ENCODE measurements at places on chromosomes 7 and 10.
A peak's percentile ranks its signal among the peaks of the same experiment; 100 is the strongest.

GRCh38 chr7:131690441-131690840 lies 134.0 kb upstream of the PODXL start:
- DNase-seq: no peak

DNA sequence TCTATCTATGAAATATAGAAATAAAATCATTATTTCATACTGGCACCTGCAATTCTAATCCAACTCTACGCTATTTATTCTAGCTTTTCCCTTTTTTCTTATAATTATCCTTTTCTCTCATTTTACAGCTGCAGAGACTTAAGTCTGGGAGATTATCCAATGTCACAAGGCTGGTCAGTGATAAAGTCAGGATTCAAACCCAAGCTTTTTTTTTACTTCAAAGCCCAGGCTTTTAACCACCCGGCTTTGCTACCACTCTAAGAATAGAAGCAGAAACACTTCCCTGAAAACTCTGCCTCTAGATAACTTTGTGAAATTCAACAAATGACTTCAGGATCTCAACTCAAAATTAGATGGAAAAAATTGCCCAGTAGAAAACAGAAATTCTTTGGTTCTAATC lies 552.5 kb downstream of the IPMK start:
- no peak for DNase-seq

- DNase-seq: peak; percentile 3
Observed at GRCh38 chr7:79240413-79240812, 213.1 kb downstream of the MAGI2 start.

GRCh38 chr7:23075571-23075970 lies 30.0 kb upstream of the KLHL7 start:
- no peak for DNase-seq

- no peak for DNase-seq
Observed at GRCh38 chr10:1374511-1375345, 318.5 kb downstream of the WDR37 start.

GRCh38 chr10:72218325-72218724 lies 2.2 kb upstream of the ASCC1 start:
- no peak for DNase-seq

DNA sequence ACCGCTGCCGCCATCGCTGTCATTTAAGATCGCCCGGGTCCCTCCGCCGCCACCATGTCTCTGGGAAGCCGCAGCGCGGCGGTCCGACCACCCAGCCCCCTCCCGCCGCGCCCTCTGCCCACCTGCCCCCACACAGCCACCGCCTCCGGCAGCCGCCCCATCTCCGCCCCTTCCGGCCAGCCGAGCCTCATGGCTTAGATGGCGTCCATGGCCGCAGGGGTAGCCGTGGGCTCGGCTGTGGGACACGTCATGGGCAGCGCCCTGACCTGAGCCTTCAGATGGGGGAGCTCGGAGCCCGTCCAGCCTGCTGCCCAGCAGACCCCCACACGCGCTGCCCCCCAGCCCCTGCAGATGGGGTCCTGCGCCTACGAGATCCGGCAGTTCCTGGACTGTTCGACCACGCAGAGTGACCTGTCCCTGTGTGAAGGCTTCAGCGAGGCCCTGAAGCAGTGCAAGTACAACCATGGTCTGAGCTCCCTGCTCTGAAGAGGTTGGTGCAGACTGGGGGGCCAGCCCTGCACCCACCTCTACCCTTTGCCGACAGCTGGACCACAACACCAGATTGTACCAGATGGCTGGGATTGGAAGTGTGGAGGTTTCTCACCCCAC lies 38.0 kb upstream of the TARP start:
- no peak for DNase-seq

- no peak for DNase-seq
Observed at GRCh38 chr7:138002828-138003189, 923 bp upstream of the CREB3L2 start.

- no peak for DNase-seq
Observed at GRCh38 chr10:21700474-21700873, 166.4 kb downstream of the MLLT10 start.

DNA sequence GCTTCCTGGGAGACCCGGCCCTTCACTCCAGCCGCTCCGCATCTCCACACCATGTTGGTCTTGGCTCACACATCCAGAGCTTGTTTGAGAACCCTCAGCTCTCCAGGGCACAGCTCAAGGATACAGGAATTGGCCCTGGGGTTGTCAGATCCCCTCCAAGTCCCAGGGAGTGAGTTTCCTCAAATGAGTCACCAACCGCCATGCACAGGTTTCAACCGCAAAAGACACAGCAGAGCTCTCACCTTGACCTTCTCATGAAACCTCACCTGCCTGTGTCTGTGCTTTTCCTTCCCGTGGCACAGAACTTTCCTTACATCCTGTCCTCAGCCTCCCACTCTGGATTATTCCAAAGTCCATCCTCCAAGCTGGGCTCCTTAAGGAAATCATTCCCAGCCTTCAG lies 20.6 kb downstream of the AZGP1 start:
- DNase-seq: no peak

- DNase-seq: no peak
Observed at GRCh38 chr7:26265065-26265464, 26.6 kb upstream of the SNX10 start.

GRCh38 chr10:5416981-5417380 lies 4.6 kb downstream of the NET1 start:
- DNase-seq: no peak

DNA sequence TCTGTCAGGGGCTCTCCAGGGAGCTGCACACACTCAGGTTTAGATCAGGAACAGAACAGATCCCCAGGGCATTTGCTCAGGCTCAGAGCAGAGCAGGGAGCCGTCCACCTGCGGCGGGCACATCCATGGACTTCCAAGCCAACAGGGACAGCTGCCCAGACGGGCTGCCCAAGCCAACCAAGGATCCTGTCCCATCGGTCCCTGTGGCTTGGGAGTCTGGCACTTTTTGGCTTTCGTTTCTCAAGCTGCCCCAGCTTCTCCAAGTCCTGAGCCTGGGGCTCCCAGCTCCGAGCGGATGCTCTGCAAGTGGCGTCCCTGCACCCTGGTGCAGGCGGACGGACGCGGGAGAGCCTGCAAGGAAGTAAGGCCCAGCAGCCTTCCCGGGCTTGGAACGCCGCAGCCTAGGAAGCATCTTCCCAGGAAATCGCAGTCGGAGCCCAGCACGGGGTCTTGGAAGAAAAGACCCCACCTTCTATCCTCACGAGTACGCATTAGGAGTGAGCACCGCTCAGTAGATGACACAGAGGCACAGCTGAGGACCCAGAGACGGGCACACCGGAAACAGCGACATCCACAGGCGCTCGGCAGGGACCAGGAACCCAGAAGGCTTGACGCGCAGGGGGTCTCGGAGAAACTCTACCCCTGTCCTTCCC lies 6.0 kb downstream of the GPR146 start:
- DNase-seq: no peak

DNA sequence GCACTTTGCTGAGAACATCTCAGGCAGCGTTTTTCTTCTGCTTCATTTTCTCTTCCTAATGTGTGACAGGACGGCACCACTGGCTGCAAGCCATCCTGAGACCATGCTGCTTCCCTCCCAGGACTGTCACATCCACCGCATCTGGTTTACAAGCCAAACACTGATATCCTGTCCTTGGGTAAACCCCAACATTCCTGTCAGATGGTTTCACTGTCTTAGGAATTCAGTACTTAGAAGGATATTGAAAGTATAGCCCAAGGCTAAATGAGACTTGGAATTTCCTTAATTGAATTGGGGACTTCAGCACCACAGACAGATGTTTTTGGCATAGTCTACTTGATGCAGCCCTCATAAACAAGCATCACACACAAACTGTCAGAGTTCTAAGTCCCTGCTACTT lies 74.2 kb upstream of the PLXNA4 start:
- peak; percentile 91 for DNase-seq

GRCh38 chr7:122618585-122619189 lies 80.2 kb downstream of the RNF133 start:
- DNase-seq: no peak

DNA sequence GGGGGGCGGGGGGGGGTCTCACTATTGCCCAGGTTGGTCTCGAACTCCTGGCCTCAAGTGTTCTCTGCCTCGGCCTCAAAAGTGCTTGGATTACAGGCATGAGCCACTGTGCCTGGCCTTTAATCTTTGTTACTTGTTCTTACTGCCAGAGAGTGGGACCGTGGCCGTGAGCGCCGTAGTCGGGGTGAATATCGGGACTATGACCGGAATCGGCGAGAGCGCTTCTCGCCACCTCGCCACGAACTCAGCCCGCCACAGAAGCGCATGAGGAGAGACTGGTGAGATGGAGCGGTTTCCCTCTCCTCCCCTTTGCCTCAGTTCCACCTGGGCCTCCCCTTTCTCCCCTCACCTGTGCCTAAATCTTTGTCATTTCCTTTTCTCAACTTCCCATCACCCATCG lies 6.2 kb downstream of the SRRT start:
- no peak for DNase-seq

GRCh38 chr7:128299109-128299607 lies 44.5 kb downstream of the RBM28 start:
- DNase-seq: no peak

- no peak for DNase-seq
Observed at GRCh38 chr7:100641463-100641859, at the start of gene TFR2. TSS of gene TFR2 (minus strand) at chr7:100641552. CDS start at chr7:100641509, 43 bp downstream.

DNA sequence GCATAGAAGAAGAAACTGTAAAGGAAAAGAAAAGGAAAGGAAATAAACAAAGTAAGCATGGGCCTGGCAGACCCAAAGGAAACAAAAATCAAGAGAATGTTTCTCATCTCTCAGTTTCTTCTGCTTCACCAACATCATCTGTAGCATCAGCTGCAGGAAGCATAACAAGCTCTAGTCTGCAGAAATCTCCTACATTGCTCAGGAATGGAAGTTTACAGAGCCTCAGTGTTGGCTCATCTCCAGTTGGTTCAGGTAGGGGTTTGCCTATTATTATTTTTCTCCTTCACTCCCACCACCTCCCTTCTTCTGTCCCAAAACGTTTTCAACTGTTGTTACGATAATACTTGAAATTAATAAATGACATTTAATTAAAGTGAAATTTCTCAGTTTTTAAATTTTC lies 139.6 kb downstream of the MLLT10 start:
- DNase-seq: no peak

- DNase-seq: peak; percentile 40
Observed at GRCh38 chr7:85191383-85191782, 4.5 kb upstream of the SEMA3D start.

DNA sequence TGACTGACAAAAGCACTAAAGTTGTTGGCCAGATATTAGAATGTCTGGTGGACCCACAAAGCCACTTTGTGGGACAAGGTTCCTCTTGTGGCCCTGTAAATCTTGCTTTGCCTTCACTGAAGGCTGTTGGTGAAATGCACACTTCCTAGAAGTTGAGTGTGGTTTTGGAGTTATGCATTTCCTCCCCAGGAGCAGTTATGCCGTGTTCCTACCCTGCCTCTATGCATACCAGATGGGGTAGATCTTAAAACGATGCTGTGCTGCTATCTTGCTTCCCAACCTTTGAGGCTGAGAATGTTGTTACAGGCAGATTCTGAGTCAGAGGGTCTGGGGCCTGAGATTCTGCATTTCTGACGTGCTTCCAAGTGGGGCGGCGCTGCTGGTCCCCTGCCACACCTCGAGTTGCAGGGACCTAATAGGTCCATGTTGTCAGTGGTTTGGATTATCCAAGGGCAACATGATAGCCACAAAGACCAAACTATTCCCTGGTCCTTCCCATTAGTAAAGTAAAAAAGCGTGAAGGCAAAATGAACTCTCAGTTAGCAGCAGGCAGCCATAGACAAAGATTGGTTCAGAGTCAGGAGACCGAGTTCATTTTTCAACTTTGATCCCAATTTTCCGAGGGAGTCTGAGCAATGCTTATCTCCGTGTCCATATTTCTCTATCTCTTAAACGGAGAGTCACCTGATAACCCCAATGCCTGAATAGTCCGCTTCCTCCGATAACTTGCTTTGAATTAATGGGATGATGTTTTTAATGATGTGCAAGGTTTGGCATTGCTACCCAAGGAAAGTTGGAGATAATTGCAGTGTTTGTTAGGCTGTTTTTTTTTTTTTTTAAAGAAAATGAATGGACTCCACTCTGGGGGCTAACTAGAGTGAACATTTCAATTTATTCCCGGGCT lies 55.8 kb downstream of the CDHR3 start:
- peak; percentile 46 for DNase-seq
